ENCODE measurements at places on chromosomes 5 and 9.
A peak's percentile ranks its signal among the peaks of the same experiment; 100 is the strongest.

DNA sequence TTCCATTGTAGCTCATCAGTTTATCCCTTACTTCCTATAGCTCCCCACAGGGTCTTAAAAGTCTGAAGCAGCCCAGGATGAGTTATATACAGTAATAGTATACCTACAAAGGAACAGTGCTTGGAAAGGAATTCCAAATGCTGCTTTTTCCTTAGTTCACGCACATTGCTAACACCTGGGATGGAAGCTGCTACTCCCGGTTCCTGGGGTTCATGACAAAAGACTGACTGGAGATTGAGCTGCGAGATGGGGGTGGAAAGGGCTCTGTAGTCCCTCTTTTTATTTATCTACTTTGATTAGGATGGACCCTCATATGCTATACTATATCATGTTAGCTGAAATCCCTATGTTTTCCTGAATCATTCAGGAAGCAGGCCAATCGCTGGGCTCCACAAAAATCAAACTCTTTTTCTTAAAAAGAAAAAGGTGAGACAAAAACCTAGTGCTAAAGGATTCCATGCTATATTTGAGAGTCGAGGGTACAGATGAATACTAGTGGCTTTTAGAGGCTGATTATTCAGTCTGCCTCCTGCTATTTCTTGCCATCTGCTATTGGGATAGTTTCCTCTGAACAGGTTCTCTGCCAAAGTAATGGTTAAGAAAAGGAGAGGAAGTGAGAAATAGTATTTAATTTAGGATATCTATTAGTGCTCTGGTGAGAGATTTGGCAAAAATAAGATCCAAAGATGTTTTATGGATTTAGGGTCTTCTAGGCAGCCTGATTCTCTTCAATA, 81.2 kb downstream of the MRPS27 start:
- DNase-seq, result no peak

DNA sequence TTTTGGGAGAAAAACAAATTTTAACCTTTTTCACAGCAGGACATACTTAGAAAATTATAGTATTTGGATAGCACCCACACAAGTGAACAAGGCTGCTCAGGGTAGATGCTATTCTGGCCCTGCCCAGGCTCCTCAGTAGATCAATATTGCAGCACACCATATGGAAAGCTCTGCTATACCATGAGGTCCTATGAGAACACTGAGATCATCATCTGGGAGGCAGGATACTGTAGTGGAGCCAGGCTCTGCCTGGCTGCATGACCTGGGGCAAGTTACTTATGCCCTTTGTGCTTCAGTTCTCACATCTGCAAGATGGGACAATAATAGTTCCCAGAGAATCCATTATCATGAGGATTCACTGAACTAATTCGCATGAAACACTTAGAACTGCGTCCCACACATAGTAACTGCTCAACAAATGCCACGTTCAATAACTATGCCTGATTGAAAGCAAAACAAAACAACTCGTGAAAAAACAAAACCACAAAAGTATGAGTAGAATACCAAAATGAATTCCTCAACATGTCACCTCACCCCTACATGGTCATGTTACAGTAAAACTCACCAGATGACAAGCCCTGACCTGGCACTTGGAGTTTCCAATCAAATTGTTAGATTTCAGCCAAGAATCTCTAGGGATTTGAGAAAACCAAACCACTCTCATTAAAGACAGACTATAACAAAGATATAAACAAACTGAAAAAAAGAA, 31.9 kb downstream of the ARSB start:
- DNase-seq, result no peak

DNA sequence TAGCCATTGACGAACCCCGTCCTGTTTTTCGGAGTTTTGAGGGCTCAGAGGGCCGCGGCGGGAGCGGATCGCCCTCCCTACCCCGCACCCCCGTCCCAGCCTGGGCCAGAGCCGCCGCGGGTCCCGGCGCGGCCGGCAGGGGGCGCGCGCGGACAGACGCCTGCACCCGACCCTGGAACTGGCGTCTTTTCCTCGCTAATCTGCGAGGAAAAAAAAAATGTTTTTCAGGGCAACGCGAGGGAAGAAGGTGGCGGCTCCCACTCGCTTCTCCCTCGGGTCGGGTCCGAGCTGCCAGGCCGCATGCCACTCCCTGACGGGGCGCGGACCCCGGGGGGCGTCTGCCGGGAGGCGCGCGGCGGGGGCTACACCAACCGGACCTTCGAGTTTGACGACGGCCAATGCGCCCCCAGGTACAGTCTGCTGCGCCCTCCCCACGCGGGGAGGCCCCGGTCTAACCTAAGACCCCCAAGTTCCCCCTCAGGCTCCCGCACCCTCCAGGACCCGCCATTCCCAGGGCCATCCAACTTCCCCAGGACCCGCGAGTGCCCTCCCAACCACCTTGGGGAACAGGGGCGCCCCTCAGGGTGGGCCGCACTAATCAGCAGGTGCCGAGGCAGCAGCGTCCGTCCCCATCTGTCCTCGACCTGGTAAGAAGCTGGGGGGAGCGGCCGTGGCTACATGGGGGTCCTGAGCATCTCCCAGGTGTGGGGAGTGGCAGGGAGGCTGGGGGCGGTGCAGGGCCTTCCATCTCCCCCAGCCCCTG, at the start of gene KCNT1:
TSS of gene KCNT1 (plus strand) at position 227 of the 763 bp plus-strand sequence. CDS start at position 301, 74 bp downstream.
- peak; percentile 94 for DNase-seq

- DNase-seq, result no peak
Measured at GRCh38 chr5:58985759-58986158, 402.9 kb downstream of the RAB3C start.

GRCh38 chr5:138647261-138647788, 72.1 kb upstream of the HSPA9 start:
- DNase-seq, result no peak

GRCh38 chr9:4114569-4115505, 185.0 kb downstream of the GLIS3 start:
- no peak for DNase-seq

DNA sequence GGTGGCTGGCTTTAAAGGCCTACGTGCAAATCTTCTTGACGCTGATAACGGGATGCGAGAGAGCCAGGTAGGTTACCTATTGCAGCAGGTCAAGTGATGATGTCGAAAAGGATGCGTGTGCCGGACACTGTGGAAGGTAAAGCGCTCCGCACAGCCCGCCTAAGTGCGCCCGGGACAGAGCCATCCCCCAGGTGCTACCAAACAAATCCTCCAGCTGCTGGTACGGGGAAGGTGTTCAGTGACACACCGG, 245 bp upstream of the DNAJC25 start:
- DNase-seq, result no peak

- DNase-seq, result no peak
Measured at GRCh38 chr5:110900829-110901228, 162.0 kb downstream of the SLC25A46 start.

- DNase-seq, result no peak
Measured at GRCh38 chr5:99059685-99060084, 130.9 kb upstream of the CHD1 start.

DNA sequence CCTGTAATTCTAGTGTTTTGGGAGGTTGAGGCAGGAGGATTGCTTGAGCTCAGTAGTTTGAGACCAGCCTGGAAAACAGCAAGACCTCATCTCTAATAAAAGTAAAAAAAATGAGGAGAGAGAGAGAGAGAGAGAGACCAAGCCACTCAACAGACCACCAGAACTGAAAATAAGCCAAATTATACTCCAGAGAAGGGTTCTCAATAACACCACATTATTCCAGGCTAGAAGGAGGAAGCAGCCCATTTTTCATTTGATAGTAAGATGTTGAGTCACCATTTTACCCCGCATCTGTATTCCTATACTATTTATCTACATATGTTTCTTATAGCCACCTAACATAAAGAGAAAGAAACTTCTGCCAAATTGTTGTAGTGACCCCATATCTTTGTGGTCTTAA, 134.8 kb downstream of the PCSK5 start:
- DNase-seq, result no peak

DNA sequence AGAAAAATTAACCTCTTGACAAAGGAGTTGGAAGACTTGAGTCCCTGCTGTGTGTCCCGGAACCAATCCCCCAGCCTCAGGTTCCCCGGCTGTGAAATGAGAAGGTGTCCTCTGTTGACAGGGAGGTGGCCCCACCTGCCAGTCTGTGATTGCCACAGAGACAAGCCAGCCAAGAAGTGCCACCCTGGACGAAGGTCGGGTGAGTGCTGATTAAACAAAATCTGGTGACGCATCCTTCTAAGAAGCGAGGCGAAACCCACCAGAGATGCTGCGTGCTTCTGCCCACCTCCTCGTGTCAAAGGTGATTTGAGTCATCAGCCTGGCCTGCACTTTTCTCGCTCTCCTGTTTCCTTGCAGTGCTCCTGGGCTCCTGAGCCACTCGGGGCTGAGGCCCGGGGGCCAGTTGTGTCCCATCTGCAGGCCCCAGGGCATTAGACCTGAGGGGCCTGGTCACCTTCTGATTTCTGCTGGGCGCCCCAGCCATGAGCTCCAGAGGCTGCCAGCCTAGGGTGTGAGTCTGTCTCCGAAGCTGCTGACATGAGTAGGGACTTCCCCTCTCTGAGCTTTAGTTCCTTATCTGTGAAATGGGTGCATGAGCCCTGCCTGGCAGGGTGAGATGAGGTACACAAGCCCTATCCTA, 28.7 kb downstream of the NEK6 start:
- no peak for DNase-seq

DNA sequence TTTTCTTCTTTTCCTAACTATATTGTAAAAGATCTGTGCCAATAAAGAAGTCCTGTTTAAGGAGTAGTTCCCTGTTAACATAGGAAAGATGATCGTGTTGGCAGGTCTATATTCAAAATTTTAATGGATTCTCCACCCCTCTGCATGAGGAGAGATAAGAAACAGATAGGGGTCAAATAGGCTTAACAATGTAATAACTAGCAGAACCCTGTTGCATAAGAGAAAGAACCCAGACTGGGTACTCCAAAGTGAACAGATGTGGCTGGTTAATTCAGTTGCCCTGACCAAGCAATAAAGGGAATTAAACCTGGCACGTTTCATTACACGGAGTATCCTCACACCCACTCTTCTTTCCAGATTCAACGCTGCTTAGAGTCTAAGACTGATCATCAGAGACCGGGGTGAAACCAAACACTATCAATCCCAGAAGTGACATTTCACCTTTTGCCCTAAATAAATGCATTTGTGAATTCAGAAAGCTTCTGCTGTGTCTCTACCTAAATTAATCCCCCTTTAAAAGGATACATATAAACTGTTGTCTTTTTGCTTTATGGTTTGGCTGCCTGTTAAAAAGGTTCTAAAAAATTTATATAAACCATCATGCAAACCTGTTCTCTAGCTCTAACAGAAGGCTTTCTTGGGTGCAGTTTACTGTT, 1276.9 kb upstream of the WWC1 start:
- no peak for DNase-seq

- no peak for DNase-seq
Measured at GRCh38 chr9:19641046-19641445, 147.8 kb downstream of the SLC24A2 start.

DNA sequence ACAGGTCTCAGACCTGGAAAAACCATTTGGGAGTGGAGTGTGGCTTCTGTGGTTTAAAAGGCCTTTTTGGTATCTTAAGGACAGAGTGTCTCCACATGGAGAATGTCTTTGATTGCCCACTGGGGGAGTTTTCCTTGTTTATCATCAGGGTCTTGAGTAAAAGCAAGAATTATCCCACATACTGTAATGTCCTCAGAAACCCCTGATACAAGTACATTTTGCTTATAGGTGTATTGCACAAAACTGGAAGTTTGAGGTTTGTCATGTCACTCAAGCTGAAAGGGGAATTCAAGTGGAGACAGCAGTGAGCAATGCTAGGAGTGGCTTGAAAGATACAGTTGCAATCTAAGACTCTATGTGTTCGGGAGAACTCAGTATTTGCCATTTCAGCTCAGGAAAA, 62.7 kb upstream of the GRAMD2B start:
- no peak for DNase-seq

DNA sequence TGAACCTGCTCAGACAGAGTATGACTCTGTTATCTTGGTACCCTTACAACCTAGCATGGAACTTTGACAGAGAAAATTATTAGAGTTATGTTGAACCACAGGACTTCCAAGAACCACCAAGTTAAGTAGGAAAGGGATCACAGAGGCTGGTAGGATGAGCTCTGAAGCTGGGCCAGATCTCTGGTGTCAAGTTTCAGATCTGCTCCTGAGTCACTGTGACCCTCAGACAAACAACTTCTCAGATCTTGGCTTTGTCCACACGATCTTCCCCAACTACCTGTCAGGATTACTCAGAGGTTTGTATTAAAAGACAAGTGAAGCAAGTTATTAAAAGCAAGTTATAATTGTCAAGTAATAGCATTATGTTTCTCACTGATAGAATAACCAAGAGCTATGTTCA, 189.0 kb downstream of the SEC61B start:
- no peak for DNase-seq

DNA sequence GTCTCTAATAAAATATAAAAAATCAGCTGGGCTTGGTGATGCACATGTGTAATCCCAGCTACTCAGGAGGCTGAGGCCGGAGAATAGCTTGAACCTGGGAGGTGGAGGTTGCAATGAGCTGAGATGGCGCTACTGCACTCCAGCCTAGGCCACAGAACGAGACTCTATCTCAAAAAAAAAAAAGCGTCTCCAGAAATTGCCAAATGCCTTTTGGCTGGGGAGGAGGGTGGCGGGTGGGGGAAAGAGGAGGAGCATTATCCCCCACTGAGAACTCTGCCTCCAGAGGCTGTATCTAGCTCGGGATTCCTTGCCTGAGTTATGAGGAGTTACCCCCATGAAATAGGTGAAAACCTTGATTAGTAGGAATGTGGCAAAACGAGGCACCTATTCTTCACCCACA, 4.8 kb downstream of the ROPN1L start:
- no peak for DNase-seq

DNA sequence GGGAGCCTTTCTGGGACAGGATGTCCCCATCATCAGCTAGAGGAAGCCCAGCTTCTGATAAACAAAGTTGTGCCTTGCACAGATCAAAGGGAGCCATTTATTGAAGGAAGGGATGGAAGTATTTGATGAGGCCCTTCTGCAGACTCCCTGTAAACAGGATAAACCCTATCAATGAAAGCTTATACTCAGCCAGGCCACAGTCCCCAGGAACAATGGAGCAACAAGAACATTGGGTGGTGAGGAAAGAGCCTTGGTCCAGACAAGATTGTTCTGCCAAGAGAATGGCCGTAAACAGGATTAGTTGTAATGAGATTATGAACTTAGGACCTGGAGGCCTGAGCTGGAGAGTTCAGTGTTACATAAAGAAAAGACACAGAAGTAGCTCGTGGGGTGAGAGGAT, 40.5 kb upstream of the LIFR start:
- DNase-seq, result no peak

DNA sequence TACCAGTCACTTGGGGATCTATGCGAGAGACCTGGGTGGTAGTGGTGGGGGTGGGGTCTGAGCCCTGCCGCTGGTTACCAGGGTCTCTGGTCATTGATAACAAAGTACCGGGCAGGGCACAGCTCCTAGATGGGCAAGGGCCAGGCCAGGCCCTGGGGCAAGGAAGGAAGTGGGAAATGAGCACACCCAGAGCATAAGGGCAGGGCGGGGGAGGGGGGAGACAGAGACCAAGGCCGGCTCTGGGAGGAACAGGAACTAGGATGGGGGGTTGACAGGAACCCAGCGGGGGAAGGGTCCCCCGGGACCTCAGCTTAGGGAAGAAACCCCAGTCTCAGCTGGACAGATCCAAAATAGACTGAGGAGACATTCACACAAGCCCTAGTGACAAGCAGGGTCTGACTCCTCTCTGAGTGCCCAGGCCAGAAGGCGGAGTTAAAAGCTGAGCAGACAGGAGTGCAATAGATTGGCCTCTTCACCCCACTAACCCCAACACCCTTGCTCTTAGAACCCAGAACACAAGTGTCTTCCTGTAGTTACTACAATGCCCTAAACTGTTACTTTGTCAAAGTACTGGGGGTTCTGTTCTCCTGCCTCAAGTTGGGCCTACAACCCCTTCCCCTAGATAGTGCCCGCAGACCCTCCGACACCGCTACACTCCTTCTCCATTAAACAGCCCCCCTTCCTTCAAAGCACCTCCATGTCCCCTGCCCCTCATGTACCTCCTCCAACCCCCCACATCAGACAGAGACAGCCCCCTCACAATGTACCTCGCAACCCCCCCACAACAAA, 628 bp downstream of the ATOSB start:
- no peak for DNase-seq

Measured in GM19239 (cell line).